ENCODE measurements at places on chromosomes 6 and 20.

GRCh38 chr20:49186535-49187329 is 1.4 kb downstream of the STAU1 start:
- DNase-seq = peak; percentile 70

DNA sequence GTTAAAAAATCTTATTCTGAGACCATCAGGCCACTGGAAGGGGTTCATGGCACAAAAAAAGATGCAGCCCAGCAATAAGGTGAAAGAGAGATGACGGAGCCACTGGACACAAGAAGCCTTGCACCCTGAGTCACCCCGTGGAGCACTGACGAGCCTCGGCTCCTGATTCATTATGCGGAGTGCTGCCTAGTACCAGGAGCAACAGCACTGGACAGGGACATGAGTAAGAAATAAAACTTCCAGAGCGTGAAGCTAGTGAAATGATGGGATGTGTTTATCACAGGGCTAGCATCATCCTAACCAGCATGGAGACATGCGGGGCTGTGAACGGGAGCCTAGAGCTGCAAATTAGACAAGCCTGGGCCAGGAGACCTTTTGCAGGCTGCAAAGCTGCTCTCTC is 53.3 kb downstream of the RNASET2 start:
- DNase-seq = no peak

DNA sequence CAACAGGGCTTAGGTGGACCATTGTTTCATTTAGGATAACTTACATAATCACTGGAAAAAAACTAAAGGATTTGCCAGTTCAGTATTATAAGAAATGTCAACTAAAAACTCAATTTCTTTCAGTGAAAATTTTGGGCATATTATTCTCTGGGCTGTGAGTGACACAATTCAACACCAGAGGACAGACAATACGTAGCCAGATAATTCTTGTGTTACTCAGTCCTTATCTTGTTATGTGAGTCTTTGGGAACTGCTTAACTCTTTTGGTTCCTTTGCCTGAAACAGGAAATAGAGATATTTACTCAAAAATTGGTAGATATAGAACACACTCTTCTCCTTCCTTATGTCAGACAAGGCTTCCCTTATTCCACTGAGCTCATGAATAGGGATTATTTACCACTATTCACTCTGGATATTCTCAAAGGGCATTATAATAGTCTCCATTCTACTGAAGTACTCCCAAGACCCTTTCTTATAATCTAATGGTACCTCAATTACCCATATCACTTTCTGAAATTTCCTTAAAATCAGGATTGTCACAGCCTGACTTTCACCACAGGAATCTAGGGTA is 4.9 kb upstream of the BEND6 start:
- no peak for DNase-seq

- no peak for DNase-seq
Observed at GRCh38 chr6:50062051-50062450, 12.3 kb upstream of the DEFB112 start.

- DNase-seq = no peak
Observed at GRCh38 chr20:37902504-37903313, at the start of gene VSTM2L. Gene VSTM2L (plus strand): TSS chr20:37903127. CDS start chr20:37903351, 224 bp downstream.

- no peak for DNase-seq
Observed at GRCh38 chr6:3585320-3585935, 128.6 kb upstream of the SLC22A23 start.

DNA sequence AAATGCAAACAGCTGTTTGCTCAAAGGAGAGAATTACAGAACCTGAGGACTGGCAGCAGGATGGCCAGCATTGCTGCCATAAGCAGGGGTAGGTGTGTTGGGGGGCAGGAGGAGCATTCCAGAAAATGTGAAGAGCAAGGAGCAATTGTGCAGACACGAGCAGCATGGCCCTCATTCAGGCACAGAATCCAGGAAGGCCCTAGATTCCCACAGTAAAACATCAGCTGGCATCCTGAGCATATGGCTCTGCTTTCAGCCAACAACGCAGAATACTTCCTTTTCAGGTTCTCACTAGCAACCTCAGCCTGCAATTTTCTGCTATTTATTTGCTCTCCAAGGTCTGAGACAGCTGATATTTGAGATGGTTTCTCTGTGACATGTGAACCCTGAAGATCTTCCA is 243.4 kb upstream of the POU3F2 start:
- DNase-seq = no peak

GRCh38 chr20:9617940-9618339 is 103.5 kb downstream of the LAMP5 start:
- DNase-seq = no peak

GRCh38 chr6:30361661-30362060 is 16.7 kb downstream of the RPP21 start:
- DNase-seq = no peak

GRCh38 chr6:39706819-39707335 is 18.3 kb downstream of the KIF6 start:
- DNase-seq = no peak

DNA sequence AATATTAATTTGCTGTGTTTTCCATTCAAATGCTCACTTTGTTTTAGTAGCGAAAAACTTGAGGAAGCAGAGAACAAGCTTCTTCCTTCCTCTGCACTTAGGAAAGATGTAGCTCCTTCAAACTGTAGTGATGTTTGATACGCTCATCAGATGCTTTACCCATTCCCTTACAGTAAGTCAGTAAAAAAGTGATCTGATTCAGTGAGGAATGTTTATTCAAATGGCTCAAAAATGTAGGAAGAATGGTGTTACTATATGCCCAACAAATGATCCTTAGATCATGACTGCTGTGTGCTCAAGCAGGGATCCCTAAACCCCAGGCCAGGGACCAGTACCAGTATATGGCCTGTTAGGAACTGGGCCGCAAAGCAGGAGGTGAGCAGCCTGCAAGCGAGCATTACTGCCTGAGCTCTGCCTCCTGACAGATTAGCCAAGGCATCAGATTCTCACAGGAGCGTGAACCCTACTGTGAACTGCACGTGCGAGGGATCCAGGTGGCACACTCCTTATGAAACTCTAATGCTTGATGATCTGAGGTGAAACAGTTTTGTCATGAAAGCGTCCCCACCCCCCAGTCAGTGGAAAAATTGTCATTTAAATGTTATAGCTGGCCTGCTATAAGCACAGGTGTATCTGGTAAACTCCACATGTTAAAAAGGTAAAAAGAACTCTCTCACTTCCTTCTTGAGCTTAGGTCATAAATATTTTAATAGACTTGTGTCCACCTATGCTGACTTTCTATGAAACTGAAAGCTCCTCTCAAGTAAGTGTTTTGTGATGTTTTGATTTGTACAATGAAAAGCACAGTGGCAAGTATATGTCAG is 187.2 kb downstream of the FOXC1 start:
- DNase-seq = no peak

DNA sequence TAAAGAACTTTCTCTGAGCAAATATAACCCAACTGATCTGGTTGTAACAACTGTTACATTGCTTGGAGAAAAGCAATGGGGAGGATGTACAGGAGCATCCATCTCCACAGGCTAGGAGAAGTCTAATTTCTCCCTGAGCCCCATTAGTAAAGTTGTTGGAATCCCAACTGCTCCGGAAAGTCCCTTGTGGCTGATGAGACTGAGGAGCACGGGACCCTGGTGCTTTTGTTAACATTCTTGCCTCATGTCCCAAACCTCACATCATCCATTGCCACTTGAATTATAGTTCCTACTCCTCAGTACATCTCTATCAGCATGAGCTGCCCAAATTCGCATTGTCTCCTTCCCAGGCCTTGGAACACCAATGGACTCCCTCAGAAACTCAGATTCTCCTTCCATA is 260.6 kb upstream of the BMP2 start:
- DNase-seq = no peak

DNA sequence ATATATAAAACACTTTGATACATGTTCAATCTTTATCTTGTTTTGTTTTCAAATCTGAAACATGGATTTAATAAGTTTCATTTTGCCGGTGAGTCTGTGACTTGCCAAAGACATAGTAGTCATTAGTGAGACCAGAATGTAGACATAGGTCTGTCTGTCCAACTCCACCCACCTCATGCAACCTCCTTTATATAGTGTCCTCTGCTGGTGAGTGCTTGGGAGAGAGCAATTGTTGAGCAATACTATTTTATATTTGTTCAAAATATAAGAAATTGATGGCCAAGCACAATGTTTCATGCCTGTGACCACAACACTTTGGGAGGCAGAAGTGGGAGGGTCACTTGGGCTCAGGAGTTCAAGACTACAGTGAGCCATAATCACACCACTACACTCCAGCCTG is 10.8 kb upstream of the LY86 start:
- no peak for DNase-seq

GRCh38 chr20:16505894-16506293 is 67.4 kb downstream of the KIF16B start:
- DNase-seq = no peak

DNA sequence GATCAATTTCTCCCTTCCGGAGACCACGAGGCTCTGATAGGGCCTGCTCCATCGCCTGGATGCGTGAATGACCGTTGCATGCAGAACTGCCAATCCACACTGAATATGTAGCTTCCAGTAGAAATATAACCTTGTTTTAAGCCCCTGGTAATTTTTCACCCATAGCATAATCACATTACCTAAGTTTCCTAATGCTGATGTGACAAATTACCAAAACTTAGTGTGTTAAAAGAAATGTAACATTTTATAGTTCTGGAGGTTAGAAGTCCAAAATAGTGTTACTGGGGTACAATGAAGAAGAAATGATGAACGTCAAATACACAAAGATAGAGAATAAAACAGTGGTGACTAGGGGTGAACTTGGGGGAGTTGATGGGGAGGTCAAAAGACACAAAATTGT is 22.0 kb upstream of the SIRPD start:
- DNase-seq = no peak

GRCh38 chr6:133291671-133292070 is 50.5 kb downstream of the EYA4 start:
- no peak for DNase-seq

DNA sequence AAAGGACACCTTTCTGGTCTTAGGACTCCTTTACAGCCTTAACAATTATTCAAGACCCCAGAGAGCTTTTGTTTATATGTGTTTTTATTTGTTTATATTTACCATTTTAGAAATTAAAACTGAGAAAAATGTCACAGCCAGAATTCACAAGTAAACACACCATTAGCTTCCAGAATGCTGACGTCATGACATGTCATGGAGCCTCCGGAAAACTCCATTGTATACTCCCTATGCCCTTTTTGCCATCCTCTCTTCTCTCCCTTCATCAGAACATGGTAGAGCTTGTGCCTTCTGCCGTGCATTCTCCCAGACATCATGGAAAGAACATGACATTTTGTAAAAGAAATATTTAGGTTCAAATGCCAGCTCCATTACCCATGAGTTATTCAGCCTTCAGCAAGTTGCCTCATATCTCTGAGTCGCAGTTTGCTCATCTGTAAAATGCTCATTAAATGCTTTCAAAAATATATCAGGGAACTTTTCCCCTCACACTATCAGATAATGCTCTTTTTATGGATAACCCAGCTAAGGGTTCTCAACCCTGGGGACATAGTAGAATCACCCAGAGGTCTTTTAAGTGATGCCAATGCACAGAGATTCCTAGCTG is 27.8 kb downstream of the TNFAIP3 start:
- DNase-seq = no peak

DNA sequence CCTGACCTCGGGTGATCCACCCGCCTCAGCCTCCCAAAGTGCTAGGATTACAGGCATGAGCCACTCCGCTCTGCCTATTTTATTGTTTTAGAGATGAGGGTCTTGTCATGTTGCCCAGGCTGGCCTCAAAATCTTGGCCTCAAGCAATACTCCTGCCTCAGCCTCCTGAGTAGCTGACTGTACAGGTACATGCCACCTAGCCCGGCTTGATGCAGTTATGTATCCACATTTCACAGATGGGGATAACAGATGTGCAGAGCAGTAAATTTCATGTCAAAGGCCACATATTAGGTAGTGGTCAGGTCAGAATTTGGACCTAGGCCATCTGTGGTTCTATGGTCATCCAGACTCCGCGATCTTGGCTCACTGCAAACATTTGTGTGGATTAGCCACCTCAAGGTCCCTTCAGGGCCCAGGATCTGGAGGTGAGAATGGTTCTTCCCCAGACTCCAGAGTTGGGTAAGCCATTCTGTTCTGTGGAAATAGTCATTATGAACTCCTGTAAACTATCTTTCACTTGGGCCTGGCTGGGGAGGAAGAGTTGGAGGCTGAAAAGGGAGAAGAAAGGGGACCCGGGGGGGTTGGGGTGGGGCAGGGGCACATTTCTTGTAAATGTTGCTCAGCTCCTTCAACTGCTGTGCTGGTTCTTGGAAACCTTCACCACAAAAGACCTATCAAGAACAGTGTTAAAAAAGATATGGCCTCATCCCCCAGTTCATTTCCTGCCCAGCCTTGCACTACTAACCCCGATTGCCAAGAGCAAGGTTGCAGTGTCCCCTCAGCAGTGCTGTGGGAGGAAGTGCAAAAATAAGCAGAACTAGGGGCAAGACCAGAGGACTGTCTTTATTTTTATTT is 13.0 kb downstream of the PIM1 start:
- peak; percentile 85 for DNase-seq

- no peak for DNase-seq
Observed at GRCh38 chr6:148969603-148970061, 222.8 kb downstream of the UST start.

DNA sequence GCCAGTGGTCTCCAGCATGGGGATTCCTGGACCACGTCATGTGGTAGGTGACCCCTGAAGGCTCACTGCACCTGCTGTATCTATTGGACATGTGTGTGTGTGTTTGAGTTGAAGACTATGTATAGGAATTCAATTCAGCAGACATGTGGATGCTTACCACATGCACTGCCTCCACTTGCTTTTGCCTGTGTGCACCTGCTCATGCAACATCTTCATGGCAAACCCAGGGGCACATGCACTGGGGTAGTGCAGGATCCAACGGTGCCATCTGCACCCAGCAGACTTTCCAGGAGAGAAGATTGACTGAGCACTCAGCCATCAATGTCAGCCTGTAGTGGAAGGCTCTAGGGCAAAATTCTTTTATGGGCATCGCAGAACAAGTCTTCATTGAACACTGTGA is 299.4 kb downstream of the CDH26 start:
- DNase-seq = no peak

DNA sequence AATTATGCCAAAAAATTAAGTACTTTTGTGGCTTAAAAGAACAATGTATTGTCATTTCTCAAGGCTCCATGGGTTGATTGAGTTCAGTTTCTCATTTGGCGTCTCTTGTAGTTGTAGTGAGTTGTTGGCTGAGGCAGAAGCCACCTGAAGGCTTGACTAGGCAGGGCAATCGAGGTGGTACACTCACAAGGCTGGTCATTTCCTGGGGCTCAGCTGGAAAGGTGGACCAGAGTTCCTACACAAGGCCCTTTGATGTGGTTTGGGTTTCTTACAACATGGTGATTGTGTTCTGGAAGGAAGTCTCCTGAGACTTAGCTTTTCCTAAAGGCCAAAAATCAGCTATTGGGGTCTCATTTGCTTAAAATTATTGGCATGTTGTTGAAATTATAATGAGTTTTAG is 22.6 kb downstream of the MAS1 start:
- DNase-seq = no peak

GRCh38 chr6:25603251-25603650 is 48.8 kb upstream of the SCGN start:
- DNase-seq = no peak

DNA sequence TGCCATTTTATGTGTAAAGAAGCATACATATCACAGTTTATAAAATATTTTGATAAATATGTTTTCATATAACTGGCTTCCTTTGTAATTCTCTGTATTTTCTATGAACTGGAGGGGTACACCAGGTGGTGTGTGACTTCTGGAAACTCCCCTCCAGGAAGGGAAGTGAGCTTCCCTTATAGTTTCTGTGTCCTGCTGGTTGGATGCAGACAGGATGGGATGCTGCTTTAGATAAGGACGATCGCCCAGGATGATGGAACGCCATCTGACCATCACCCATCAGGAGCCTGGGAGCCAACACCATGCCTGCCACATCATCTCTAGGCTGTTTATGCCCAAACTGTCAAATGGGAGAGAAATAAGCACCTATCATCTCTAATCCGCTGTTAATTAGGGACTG is 66.1 kb downstream of the SULF2 start:
- DNase-seq = no peak

All from CD4-positive, alpha-beta T cell treated with Interleukin-15 for 1 hour (primary cell).